ENCODE measurements at places on chromosomes 11 and 22.

DNA sequence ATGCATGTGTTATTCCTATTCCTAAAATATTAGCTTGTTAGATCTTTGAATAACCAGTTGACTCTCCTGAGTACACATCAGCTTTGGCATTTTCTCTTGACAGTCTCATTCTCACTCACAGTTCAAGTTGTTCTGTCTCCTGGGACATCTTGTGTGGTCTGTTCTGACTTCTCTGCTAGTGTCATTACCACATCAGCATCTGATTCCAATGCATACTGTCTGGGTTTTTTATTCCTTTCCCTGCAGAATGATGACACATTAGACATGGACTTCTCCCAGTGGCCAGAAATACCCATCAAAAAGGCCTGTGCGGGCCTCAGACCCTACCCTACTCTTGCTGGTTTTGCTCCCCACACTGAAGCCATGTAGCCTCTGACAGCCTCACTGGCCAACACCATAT is 2.7 kb downstream of the ZNF74 start:
- no peak for DNase-seq

GRCh38 chr11:130514851-130515250 is 66.4 kb downstream of the ADAMTS15 start:
- no peak for DNase-seq

GRCh38 chr11:126233391-126233790 is 21.8 kb downstream of the FAM118B start:
- no peak for DNase-seq

DNA sequence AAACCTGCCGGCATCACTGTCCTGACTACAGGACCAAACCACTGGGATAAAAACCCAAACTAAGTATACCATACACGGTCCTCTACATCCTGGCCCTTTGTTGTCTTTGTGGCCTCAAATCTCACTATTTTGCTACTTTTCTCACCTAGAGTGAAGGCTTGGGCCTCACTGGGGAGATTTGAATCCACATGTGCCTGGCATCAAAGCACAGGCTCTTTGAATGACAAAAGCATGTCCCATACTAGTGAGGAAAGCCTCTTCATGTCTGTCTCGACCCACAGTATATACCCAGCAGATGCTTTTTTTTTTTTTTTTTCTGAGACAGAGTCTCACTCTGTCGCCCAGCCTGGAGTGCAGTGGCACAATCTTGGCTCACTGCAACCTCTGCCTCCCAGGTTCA is 72.5 kb upstream of the DRD2 start:
- DNase-seq: no peak

DNA sequence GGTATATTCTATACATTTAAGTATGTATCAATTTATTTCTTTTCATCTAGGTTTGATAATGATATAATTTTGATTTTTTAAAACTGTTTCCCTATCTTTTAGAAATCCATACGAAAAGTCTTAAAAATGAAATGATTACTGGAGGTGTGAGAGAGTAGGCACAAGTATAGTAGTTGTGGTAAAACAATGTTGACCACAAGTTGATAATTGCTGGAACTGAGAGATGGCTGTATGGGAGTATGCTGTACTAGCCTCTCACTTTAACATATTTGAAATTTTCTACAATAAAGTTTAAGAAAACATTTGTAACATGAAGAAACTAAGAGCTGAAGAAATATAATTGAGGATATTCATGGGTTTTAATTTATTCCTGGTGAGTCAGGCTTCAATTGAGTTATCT is 30.0 kb downstream of the FSHB start:
- no peak for DNase-seq

DNA sequence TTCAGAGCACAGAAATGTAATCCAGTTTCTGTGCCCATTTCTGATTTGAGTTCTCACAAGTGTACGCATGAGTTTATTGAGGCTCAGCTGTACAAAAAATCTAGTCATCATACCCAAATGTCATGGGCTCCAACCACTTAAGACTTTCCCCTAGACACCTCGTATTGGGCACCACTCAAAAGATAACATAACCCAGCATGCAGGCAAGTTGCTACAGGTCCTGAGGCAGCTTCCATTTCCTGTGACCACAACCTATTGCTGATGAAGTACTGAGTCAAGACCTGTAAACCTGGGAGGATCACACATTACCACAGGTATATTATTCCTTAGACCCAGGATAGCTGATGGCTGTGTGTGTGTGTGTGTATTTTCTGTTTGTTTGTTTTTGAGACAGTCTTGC is 95.2 kb downstream of the MRTFA start:
- DNase-seq: no peak

DNA sequence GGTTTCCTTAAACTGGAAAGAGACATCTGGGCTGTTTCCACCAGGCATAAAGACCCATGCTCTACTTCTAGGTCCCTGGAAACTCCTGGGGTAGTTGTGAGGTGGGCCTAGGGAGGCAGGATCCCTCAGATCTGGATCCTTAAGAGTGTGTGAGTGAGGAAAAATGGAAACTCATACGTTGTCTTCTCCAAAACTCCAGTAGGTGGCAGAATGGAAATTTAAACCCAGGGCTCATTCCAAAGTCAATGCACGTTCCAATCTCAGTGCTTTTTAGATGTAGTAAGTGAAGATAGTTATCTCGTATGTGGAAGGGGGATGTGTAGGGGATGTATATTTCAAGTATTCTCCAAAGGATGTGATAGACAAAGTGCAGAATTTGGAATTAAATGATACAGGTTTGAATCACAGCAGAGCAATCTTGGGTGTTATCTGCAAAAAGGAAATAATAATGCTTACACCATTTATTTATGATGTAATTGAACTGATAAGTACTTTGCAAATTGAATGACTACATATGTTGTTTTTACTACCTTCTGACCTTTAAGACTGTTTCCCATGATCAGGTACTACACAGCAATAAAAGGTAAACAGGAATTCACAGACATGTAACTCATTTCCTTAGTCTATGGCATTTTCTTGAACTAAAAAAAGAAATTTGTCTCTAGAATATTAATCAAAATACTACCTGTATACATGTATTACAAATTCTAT is 13.1 kb upstream of the MMP1 start:
- DNase-seq: no peak

DNA sequence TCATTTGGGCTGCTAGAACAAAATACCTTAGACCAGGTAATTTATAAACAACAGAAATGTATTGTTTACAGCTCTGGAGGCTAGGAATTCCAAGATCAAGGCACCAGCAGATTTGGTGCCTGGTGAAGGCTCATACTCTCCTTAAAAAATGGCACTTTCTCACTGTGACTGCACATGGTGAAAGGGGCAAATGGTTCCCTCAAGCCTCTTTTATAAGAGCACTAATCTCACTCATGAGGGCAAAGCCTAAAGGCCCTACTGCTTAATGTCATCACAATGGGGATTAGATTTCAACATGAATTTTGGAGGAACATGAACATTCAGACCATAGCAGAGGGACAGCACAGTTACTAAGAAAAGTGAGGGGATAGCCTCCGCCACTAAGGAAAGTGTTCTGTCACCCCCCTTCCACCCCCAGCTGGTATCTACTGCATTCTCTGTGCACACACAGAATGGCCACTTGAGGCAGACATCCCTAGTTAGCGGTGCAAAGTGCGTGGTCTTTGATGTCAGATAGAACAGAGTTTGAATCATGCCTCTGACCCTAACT is 47.2 kb upstream of the CEP295 start:
- DNase-seq: no peak

DNA sequence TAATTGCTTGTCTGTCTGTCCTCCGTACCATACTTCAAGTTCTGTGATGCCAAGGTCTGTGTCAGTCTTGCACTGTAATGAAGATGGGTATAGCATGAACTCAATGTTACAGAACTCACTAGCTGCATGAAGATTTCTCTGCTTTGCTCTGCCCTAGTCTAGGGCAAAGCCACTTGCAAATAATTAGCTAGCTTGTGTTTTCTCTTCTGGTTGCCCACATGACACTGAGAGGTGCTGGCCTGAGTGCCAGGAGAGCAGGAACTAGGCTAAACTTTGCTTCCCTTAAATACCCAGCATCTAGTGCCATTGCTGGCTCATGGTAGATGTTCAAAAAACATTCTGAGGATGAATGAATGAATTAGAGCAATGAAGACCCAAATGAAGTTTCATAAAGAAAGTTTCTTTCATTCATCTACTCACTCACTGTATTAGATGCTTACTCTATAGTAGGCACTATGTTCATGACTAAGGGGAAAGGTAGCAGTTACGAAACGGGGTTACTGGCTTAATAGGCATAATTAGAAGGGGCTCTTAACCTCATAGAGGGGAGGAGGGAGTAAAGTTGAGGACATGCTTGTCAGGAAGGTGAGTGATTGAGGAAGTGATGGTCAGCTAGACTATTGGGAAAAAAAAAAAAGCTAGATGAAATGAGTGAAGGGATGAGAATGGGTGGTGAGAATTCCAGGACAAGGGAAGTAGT is 4.4 kb upstream of the ENDOD1 start:
- DNase-seq: no peak

GRCh38 chr11:128367573-128367972 is 219.8 kb downstream of the ETS1 start:
- DNase-seq: no peak

- no peak for DNase-seq
Measured at GRCh38 chr11:93984196-93984567, 37.0 kb upstream of the HEPHL1 start.

GRCh38 chr11:78830277-78830819 is 255.7 kb upstream of the NARS2 start:
- DNase-seq: no peak

- DNase-seq: no peak
Measured at GRCh38 chr11:11537372-11537771, 84.4 kb downstream of the GALNT18 start.

DNA sequence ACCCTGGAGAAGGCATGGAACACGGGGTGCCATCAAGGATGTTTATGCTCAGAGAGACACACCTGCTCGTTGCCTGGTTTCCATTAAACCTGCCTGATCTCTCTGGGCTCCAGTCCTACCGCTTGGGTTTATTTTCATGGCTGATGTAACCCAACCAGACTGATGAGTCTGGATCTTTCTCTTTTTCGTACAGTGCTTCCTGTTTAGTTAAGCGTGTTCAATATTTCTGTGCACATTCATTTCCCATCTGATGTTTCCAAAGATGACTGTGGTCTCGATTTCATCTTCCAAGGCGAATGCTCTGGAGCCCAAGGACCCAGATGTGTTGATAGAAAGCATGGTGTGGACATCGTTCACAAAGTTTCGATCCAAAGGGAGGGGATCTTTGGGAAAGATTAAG is 84.3 kb downstream of the SNX19 start:
- no peak for DNase-seq

DNA sequence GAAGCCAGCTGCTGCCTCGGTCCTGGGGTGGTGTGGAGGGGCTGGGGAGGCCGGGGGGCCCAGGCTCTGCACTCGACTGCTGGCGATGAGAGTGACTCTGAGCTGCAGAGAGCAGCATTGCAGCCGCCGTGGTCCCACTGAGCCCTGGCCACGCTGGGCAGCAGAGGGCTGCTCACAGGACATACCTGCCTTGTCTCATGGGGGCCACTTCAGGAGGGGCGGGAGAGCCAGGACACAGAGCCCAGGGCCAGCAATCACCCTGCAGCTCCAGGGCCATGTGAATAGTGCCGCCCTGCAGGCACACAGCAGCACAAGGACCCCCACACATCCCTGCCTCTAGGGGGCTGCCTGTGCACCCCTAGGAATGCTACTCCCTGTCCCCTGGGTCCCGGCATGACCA is 147.0 kb downstream of the CRYBB2 start:
- DNase-seq: no peak

- DNase-seq: peak; percentile 76
Measured at GRCh38 chr22:50209893-50210292, 9.1 kb downstream of the SELENOO start.

GRCh38 chr11:14971865-14972580 is at the start of gene CALCA:
CALCA (minus strand) TSS chr11:14972351; CDS start chr11:14971192, 1,159 bp downstream.
- no peak for DNase-seq

- no peak for DNase-seq
Measured at GRCh38 chr11:87144252-87144651, 106.5 kb downstream of the TMEM135 start.

GRCh38 chr11:121762820-121763219 is 310.1 kb upstream of the SORL1-AS1 start:
- no peak for DNase-seq

DNA sequence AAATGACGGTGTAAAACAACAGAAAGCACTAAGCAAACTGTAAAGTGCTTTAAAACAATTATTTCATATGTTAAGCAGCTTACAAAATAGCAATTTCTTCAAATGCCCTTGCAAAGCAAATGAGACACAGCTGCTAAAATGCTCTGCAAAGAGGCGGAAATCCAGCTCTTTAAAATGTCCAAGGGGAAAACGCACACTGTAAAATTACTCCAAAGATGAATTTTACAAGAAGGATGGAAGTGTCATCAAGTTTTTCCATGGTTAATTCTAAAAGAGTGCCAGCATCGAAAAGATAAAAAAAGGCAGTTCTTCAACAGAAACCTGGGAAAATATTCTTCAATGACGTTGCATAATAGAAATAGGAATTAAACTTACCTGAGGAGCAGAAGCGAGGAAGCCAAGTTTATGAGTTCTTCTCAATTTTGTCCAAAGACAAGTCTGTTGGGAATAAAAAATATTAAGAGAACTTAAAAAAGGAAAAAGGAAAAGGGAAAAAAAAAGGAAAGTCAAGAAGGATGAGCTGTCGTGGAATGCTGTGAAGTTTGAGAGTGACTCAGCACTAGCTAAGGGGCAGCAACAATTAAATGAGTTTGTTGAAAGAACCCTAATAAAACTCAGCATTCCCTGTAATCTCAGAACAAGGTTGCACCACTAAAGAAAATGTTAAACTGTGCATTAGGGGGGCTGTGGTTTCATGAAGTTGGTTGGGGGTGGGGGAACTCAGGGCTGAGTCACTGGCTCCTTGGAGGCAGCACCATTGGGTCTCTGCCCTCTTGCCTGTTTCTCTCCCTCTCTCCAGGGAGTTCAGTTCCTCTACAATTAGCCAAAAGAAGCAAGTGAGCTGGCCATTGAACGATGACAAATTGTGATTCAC is 64.2 kb upstream of the BLID start:
- DNase-seq: no peak

GRCh38 chr11:41308286-41308685 is 151.2 kb downstream of the LRRC4C start:
- DNase-seq: no peak

DNA sequence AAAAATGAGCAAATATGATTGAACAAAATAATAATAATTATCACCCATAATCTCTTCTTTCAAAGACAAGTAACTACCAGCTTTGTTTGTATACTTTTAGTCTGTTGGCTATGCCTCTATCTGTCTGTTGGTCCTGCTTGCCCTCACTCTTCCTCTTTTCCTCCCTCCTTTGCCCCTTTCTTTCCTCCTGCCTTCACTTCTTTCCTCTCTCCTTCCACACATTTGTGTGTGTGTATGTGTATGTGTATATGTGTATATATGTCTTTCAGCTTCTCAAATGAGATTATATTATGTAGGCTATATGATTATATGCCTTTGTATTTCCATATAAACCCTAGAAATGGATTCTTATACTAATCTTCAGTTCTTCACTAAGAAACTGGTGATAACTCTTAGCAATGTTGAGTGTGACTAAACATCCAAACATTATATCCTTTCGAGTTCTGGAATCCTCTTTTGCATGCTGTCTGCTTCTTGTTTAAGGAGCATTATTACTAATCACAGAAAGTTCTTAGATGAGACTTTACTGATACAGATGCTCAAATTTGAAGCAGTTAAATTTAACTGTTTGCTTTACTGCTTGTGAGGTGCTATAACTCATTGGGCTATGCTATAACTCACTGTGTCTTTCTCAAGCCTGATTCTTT is 219.1 kb downstream of the TMEM135 start:
- no peak for DNase-seq

Measured in CD14-positive monocyte (primary cell).